HS-5 (cell line): ENCODE measurements at places on chromosomes 2 and 18.
A peak's percentile ranks its signal among the peaks of the same experiment; 100 is the strongest.

DNA sequence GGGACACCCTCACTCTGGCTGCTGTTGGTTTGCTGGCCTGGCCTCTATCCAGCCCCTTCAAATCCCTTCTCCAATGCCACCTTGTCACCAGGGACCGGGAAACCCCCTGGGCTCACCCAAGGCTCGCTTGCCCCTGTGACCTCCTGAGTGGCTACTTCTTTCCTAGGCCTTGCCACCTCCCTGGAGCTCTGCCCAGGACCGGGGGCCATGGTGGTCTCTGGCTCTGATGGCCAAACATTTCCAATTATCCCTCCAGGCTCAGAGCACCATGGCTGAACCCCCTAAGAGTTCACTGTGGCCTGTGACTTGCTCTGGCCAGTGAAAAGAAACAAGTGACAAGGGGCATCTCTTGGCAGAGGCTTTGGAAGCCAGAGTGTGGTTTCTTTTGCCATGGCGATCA, 237.6 kb downstream of the TFCP2L1 start:
- DNase-seq: no peak

DNA sequence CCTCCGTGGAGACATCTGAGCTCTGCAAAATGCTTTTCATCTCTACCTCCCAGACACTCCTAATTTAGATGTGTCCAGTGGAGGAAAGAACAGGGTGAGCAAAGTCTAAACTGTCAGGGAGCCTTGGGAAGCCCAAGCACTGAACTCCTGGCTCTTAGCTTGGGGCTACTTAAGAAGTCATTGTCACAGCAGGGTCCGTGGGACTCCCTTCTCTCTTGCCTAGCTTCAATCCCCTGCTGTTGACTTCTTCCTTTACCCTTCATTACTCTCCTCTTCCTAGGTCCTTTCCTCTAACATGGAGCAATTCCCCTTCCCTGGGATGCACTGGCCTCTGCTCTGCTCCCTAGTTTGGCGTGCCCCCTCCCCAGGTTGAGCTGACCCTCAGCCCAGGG, 3.4 kb downstream of the OSR1 start:
- no peak for DNase-seq

- DNase-seq: no peak
These were observed 14.7 kb downstream of the KLHL23 start for GRCh38 chr2:169748319-169748718.

DNA sequence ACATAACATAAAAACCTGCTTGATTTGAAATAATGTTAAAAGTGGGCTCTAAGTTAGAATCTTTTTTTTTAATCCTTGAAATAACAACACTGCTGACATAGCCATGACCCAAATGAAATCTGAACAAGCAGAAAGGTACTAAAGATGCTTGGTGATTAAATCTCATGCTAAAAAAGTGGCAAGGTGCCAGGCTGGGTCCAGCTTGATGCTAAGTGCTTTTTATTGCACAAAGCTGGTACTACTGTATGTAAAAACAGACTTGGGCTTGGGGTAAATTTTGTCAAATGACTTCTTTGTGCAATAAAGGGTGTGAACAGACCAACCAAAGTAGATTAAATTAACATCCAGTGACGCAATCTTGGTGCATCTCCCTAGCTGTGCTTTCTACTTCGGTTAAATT, 13.4 kb downstream of the BCL11A start:
- DNase-seq: no peak

DNA sequence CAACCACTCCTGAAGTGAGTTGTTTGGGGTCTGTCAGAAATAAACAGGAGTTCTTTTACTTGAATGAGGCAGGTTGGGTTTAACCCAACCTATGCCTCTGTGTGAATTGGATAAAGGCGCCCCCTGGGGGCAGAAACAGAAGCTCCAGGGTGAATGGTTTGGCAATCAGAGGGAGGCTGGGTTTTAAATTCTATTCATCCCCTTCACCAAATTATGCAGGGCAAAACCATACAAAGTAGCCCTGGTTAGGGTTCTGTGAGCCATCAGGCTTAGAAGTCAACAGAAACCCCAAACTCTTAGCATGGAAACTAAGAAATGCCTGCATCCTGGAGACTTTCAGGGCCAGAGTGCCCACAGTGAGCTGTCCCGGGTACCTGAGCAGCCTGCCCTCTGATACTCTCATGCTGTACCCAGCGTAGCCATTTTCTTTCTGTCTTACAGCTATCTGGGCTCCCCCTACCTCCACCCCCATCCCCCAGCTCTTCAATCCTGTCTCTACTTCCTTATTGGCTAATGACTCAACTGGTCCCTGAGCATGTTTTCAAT, 241.5 kb downstream of the ICOS start:
- no peak for DNase-seq

GRCh38 chr18:25568986-25569385, 217.0 kb upstream of the ZNF521 start:
- no peak for DNase-seq

- no peak for DNase-seq
These were observed 10.1 kb downstream of the ACADL start for GRCh38 chr2:210215120-210215519.

- no peak for DNase-seq
These were observed 24.2 kb downstream of the COLEC12 start for GRCh38 chr18:476251-476664.

GRCh38 chr2:203533676-203534591, 1.2 kb downstream of the RAPH1 start:
- DNase-seq: peak; percentile 42

- no peak for DNase-seq
These were observed 101.2 kb upstream of the ALK start for GRCh38 chr2:30022444-30023071.

DNA sequence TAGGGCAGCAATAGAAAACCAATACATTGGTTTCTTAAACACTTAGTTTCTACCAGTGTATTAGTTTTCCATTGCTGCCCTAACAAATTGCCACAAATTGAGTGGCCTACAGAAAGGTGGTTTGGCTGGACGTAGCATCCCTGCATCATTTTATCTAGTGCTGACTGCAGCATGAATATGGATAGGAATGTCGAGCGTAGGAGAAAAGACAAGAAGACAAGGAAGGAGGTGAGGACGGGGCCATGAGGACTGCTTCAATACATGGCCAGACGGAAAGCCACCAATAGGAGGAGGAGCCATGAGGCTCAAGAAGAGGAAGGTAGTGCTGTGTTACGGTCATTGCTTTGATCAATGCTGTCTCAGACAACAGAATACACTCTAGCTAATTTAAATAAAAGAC, 154.5 kb upstream of the NDUFV2 start:
- DNase-seq: no peak

GRCh38 chr2:26564121-26564644, 77.0 kb downstream of the CIB4 start:
- no peak for DNase-seq

- no peak for DNase-seq
These were observed 113.7 kb downstream of the B3GNT2 start for GRCh38 chr2:62309465-62310091.

DNA sequence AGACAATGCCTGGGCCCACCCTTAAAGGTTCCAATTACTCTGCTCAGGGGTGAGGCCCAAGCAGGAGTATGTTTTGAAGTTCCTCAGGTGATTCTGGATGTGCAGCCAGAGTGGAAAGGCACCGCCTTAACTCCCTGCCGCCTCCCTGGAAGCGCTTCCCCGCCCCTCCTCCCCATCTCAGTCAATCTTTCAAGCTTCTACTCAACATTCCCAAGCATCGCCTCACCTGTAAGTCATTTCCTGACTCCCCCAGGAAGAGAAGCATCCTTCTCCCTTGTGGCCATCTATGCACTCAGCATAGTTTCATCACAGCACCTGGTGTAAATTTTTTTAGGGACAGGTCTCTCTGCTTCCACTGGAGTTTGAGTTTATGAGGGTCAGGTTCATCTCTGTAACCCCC, 67.5 kb downstream of the MYL12B start:
- no peak for DNase-seq

GRCh38 chr18:63320975-63321265, 1.4 kb upstream of the BCL2 start:
- DNase-seq: no peak

DNA sequence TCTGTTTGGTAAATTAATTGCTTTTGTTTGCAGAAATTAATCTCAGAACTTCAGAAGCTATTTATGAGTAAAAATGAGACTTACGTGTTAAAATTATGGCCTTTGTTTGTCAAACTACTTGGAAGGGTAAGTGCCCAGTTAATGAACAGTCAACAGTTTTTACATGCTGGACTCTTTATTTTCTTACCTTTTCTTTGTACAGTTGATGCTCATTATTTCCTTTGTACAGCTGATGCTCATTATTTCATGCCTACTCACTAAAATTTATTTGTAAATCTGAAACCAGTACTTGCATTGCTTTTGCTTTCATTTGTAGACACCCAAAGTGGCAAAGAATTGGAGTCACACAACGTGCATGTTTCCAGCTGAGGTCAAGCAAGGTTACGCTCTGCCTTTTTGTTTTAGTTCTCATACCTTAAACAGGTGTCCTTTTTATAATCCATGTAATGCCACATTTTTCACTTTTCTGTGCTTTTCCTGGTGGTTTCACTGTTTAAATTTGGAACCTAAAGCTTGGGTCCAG, 13.3 kb downstream of the RIF1 start:
- no peak for DNase-seq

DNA sequence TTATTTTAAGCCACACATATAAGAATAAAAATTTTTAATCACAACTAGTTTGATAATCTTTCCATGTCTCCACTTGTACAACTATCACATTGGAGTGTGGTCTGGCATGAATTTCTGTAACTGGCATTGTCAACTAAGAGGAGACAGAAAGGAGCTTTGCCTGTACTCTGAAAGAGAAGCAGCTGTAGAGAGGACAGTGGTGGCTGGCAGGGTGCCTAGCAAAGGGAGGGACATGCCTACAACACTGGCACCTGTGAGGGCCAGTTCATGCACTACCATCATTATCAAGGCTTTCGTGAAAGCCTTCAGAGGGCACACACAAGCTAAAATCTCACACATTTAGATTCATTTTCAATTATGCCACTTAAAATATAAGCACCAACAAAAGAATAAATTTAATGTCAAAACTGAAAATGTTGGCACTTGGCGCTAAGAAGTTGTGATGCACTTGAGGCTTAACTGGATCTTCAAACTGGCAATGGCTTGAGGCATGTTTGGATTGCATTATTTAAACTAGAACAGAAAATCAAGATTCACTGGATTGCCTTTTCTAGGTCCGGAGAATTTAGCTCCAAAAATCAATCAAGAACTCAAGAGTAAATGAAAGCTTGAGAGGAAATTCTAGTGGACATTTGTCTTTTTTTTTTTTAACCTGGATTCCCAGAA, 238.6 kb downstream of the ZNF385B start:
- no peak for DNase-seq

DNA sequence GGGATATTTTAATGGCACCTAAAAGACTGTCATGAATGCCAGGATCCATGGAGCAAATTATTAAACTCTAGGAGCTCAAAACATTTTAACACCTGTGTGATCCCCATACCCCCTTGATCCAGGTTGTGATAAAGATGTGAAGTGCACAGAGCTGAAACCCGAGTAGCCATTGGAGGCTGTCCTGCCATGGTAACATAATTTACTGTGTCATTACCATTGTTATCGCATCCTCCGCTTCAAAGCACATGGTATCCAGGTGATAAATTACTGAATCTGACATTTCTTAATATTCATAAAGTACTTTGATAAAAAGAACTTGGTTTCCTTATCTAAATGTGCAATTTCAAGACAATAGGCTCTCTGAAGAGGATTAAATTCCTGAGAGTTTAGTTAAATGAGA, 109.3 kb downstream of the CHST9 start:
- no peak for DNase-seq

DNA sequence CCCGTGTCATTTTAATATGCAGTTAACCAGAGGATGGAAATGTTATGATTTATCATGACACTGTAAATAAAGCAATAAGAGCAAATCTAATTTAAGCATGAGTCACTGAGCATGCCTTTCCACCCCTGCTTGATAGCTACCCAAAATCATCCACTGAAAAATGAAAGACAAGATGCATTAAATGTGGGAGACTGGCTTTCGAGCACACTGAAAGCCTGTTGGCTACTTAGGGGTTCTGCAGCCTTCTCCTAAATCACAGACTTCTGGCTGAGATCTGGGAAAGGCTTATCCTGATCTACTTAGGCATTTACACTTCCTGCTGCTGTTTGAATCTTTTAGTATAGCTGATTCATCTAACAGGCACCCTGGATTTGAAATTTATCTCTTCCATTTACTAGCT, 778.3 kb upstream of the CDH7 start:
- peak; percentile 4 for DNase-seq

DNA sequence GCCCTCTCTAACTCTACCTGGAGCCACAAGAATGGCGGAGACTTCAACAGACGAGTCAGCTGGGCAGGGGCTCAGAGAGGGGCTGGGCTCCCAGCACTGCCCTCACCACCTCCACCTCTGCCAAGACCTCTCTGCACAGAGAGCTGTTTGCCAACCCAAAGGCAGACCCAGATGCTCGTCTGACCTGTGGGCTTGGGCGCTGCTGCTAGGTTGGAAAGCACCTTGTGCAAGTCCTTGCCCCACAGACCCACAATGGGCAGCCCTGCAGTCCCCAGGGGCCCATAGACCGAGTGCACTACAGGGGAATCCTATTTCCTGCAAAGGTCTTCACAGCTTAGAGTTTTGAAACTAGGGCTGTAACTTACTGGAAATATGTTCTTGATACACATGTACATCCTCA, 13.3 kb downstream of the ACKR3 start:
- no peak for DNase-seq

GRCh38 chr2:38180754-38181153, 104.8 kb upstream of the CYP1B1 start:
- DNase-seq: no peak

DNA sequence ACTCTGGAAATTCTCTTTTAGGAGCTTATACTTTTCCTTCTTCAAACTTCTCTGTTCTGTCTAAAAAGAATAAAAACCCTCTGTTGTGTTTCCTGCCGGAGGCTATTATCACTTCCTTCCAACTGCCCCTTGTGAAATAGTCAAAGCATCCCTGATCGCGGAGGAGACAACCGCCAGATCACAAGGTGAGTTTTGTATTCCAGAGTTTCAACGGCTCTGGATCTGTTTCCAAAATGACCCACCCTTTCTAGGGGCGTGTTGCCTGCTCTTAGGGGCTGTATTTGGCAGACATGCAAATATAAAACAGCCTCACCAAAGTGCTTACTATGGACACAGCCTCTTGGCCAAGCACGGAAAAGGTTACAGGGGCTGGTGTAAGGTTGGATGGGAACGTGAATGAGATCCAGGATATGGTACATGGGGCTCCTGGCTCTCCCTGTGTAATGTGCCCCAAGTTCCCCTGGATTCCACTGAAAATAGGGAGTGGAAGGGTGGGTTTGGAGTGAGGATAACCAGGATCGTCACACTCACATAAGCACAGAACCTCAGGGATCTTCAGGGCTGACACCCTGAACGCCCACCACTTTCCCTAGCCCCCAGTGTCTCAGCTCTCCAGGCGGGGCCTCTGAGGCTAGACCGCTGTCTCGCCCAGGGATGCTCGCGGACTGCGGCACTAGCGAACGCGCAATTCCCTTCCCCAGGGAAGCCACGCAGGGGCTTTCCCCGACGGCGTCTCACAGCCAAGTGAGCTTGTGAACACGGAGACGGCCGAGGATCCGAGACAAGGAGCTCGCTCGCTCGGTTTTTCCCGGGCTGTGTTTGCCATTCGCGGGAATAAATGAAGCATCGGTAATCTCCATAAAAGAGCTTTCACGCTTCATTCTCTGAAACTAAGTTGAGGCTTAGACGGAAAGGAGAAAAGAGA, 14.4 kb downstream of the EN1 start:
- no peak for DNase-seq
